ENCODE measurements at places on chromosomes 11 and 22.

- no peak for DNase-seq
Observed at GRCh38 chr11:43819926-43820325, 60.7 kb upstream of the ALKBH3 start.

DNA sequence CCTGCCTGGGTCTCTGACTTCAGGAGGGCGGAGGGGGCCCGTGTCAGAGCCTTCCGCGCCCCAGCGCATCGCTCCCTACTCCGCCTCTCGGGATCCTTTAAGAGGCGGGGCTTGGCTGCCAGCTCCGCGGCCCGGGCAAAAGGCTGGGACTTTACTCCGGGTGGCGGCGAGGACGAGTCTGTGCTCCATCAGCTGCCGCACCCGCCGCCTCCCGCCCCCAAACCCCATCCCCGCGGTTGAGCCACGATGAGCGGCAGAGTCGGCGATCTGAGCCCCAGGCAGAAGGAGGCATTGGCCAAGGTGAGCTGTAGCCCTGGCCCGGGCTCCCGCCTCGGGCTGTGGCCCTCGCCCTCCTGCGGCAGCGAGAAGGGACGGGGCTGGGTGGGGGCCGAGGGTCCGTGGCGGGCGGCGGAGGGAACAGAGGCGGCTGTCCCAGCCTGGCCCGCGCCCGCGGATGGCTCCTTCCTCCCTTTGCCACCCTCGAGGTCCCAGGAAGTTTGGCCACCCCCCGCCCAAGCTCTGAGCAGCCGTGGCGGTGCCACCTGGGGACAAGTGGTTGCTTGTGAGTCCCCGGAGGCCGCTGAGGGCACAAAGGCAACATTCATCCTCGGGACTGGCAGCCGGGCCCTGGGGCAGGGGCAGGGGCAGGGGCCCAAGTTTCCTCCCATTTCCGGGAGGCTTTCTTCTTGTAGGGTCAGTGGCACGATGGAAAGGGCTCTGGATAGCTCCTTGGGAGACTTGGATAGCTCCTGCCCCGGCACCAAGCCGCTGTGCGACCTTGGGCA, at the start of gene SEC14L2:
Gene SEC14L2 (plus strand): TSS at position 148 of the 785 bp plus-strand sequence. CDS start 99 bp downstream, at position 247.
- peak; percentile 41 for DNase-seq

DNA sequence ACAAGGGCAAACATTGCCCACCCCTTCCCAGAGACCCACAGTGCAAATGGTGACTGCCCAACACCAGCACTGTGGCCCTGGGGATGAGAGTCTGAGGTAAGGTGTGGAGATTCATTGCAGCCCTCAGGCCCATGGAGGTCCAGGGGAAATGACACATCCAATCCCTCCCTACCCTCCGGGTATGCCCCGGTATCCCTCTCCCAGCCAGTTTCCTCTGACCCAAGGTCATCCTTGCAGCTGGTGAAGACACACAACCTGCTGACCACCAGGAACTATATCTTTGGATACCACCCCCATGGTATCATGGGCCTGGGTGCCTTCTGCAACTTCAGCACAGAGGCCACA, 18.9 kb upstream of the UVRAG start:
- no peak for DNase-seq

GRCh38 chr22:42885446-42885845, 28.4 kb upstream of the ARFGAP3 start:
- DNase-seq, result no peak

DNA sequence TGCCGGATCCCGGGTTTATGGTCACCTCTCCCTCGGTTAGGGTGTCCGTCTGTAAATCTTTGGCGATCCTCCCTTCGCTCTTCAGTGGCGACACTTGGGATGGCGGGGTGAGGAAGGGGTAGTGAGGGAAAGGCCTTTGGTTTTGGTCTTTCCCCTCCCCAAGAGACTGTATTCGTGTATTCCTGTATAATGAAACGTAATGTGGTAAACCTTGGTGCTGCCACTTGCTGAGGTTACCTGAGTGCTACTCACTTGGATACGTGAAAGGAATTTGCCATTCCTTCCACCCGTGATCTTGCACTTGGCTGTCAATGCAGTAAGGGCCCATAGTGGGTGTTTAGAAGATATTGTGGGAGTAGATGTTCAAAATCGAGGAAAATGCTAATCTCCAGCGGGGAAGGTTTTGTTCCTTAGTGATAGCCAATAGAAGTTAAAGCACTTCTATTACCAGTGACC, 578 bp upstream of the NUP160 start:
- DNase-seq, result no peak

DNA sequence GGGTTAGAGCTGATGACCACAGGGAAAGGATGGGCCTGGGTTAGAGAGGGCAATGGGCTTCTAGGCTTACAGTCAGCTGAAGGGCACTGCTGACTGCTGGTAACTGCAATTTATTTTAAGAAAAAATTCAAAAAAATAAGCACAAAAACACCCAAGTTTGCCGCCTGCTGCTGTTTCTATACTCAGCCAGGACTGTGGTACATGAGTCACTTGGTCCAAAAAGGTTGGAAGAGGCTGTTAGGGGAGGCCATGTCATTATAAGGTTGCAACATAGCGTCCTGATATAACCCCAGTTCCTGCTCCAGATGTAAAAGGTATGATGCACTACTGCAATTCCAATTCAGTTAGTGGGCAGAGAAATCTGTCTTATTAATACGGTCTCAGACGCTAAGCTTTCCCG, 98.9 kb downstream of the ETS1 start:
- DNase-seq, result no peak

DNA sequence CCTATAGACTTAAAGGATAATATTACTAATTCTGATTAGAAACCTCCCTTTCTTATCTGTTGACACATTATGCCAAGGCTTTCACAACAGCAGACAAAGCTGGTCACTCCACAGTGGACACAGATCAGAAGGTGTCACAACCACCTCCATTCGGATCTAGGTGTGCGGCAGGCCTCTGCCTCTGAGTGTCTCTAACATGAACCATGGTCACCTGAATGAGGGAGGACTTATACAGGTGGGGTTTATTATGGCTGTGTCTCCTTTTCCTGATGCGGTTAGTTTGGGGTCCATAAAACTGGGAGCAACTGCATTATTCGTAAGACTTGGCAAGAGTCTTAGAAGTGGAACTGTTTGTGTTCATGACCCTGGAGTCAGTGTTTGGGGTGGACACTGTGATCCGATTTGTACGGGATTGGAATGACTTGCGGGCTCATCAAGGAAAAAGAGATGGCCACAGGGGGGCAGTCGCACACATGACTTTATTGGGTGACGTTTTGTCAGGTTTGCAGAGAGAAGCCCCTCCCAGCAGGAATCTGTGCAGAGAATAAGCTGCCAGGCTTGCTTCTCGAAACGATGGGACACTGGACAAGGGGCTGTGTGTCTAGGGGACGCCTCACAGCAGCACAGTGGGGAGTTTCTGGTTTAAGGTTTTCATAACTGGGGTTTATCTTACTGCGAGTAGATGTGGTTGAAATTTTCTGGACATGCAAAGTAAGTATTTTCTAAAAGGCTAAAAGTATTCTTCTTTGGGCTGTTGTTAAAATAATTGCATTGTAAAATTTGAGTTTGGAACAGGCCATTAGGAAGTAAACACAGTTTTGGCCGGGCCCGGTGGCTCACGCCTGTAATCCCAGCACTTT, 90.6 kb downstream of the GAB4 start:
- peak; percentile 38 for DNase-seq

- no peak for DNase-seq
Observed at GRCh38 chr22:19233189-19233661, 54.7 kb upstream of the SLC25A1 start.

DNA sequence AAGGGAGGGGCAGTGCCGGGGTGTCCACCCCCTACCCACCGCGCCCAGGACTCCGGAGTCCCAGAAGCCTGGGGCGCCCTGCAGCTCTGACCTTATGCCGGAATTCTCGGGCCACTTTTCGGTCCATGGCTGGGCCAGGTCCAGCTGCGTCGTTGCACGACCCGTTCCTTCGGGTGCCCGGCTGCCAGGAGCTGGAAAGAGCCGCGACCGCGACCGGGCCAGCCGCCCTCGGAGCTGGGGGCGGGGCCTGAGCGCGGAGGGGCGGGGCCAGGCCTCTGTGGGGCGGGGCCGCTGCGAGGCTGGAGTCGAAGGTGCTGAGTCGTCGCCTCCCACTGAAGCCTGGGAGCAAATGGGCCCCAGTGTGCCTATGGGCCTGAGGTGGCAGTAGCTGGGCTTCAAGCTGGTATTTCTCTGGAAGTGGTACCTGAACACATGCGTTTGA, at the start of gene USH1C:
Gene USH1C (minus strand): TSS at position 236 of the 442 bp plus-strand sequence. CDS start 109 bp downstream, at position 127.
- DNase-seq, result no peak

GRCh38 chr11:86043765-86044503, 24.9 kb downstream of the PICALM start:
- no peak for DNase-seq

GRCh38 chr22:24153959-24154358, 27.3 kb upstream of the SUSD2 start:
- no peak for DNase-seq

GRCh38 chr11:95920460-95921105, 3.3 kb downstream of the MTMR2 start:
- DNase-seq, result no peak

DNA sequence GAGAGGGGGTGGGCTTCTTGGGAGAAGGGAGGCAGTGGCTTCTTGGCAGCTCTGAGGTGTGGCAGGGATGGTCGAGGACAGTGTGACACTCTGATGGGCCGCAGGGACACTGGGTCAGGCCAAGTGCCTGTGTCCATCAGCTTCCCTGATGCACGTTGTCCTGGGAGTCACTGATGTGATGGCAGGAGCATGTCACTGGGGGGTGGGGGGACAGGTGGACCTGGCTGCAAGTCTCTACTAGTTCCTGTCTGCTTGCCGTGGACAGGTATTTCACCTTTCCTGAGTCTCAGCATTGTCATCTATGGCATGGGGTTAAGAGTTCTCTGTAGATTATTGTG, 592.9 kb downstream of the TBC1D22A start:
- DNase-seq, result no peak

DNA sequence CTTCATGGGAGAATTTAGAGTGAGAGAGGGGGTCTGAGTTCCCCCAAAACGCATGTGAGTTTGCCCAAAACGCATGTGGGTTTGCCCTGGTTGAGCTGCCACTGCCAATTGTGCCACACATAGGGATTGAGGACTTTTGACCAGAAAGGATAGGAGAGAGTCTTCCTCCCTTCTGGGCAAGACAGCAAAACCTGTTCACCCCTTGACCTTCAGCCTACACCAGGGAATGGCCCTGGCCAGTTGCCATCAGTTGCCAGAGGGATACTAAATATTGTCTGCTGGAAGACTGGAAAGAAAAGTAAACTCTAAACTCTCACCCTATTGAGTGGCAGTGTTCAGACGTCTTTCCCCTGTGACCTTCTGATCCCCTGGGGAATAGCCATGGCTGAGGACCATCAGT, 363.8 kb downstream of the DLG2 start:
- DNase-seq, result no peak

DNA sequence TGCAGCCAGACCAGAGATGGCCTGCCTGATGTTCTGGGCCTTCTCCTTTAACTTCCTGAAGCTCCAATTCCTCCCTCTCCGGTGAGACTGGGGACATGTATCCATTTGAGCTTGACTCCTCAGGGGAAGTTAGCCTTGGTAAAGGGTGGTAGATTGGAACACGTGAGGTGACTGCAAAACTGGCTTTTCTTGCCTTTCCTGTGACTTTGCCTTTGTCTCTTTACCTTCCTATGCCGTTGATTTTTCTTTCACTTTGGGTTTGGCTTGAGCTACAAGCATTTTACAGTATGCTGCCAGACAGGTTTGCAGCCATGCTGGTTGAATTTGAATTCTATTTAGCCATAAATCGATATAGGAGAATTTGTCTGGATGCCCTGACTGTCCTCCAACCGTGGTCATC, 16.8 kb upstream of the GLYATL1 start:
- no peak for DNase-seq

- no peak for DNase-seq
Observed at GRCh38 chr11:66845876-66846212, 2.6 kb downstream of the RCE1 start.

- no peak for DNase-seq
Observed at GRCh38 chr11:45158891-45159605, 12.6 kb downstream of the PRDM11 start.

DNA sequence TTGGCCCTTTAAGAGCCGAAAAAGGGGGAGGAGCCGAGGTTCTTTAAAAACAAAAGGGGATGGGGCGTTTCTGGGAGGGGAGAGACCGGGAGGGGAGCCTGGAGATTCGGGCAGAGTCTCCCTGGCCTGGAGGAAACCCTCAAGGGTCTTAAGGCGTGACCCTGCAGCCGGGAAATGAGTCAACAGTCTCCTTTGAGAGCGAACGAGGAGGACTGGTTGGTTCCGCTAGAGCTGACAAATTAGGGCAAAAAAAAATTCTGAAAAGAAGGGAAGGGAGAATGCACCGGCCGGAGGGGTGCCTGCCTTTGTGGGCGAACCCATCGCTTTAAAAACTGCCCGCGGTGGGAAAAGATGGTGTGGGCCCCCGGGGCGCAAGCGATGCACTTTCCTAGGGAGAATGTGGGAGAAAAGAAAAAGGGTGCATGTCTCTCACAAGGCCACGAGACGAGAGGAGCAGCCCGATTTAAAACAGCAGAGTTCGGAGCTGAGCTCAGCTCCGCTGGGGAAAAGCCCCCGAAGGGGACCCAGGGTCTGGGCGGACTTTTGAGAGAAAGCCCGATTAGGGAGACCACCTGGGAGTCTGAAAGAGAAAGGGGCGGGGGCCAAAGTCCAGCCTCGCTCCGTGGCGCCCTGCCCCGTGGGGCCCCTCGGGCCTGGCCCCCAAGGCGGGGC, 874 bp downstream of the ZFTA start:
- DNase-seq, result peak; percentile 51

DNA sequence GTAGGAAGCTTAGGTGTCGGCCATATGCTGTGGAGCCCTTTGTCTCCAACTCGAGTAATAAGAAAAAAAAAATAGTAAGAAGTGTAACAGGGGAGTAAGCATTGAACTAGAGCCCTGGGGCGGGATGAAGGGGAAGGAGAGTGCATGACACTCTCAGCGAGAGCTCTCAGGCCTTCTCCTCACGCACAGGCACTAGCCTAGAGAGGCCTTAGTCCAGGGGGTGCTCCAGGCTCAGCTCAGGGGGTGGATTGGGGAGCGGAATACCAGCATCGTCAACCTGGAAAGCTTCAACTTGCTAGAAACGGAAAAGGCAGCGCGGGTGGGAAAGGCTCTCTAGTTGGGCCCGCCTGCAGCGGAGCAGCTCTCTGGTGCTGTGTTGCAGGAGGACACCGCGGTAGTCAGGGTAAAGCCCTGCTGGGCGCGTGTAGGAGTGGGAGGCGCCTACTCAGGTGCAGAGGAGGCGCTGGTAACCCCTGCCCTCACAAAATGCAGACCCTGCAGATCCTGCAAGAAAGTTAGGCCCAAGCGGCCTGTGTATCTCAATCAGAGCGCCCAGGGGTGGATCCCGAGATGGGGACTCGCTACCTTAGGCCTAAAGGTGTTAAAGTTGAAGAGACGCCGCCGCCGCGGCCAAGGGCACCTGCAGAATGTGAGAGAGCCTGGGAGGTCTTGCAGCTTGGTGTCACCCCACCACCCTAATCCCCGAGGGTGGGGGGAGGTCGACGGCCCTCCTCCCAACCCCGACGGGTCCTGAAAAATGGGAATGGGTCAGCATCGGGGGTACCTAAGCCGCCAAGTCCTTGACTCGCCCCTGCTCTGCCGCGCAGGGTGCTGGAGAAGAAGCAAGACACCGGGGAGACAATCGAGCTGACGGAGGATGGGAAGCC, 2.8 kb downstream of the SLC17A6 start:
- DNase-seq, result no peak

DNA sequence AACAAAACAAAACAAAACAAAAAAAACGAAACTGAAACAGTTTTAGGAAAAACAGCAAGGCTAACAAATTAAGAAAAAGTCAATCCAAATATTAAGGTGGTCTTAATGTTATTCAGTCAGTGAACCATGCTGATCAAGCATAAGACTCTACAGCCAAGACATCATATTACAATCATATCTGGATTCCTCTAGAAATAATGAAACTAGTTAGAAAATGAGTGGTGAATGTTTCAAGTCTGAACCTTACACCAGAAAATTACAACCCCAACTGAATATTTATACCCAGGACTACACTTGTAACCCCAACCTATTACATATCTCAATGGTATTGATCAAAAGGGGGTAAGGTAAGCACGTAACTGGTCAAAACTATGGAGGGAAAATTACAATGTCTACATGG, 48.8 kb downstream of the ACAT1 start:
- no peak for DNase-seq

Measured in NCI-H2081 (cell line).